NCI-H2081 treated with DMSO at 0.1 percent for 48 hours (cell line): ENCODE measurements at places on chromosomes 5 and 9.

- no peak for DNase-seq
Observed at GRCh38 chr5:119355685-119356611, at the start of gene TNFAIP8. Gene TNFAIP8 (plus strand): TSS chr5:119356019. CDS start chr5:119356091, 72 bp downstream.

DNA sequence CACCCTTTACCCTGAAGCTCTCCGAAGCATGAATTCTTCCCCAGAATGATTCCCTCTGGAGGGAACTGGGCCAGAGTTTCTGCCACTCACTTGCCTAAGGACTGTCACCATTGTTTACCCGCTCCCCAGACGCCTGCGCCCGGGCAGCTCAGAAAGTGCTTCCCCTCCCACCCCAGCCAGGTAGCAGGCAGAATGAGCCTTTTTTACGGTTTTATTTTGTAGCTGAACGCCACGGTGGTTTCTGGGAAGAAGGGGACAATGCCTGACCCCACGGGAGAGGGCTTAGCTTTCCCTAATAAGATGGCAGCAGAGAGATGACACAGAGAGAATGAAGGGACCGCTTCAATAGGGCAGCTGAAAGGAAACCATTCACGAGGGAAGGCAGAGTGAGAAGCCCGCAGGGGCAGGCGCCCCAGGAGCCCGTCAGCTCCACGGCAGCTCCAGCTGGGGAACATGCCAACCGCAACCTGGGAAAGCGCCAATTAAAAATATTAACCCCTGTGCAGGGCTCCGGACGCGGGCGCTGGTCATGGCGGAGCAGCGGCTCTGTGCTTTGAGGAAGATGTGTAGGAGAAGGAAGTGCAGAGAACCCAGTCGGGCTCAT lies 20.4 kb upstream of the NTNG2 start:
- peak; percentile 56 for DNase-seq

GRCh38 chr5:158755986-158756385 lies 343.7 kb downstream of the EBF1 start:
- DNase-seq, result no peak

DNA sequence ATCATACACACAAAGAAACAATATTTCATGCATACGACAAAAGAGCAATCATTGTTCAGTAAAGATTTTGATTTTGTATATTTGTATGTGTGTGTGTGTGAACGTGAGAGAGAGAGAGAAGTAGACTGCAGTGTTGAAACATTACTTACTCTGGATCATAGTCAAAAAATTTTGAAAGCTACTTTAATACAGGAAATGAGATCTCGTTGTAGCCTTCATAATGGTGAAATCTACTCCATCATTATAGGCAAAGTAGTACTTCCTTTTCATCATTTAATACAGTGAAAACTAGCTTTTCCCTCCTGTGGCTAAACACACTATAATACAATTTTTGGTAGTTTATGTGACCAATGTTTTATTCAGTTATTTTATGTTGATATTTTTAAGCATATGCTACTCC lies 1427.7 kb upstream of the C9orf72 start:
- no peak for DNase-seq

DNA sequence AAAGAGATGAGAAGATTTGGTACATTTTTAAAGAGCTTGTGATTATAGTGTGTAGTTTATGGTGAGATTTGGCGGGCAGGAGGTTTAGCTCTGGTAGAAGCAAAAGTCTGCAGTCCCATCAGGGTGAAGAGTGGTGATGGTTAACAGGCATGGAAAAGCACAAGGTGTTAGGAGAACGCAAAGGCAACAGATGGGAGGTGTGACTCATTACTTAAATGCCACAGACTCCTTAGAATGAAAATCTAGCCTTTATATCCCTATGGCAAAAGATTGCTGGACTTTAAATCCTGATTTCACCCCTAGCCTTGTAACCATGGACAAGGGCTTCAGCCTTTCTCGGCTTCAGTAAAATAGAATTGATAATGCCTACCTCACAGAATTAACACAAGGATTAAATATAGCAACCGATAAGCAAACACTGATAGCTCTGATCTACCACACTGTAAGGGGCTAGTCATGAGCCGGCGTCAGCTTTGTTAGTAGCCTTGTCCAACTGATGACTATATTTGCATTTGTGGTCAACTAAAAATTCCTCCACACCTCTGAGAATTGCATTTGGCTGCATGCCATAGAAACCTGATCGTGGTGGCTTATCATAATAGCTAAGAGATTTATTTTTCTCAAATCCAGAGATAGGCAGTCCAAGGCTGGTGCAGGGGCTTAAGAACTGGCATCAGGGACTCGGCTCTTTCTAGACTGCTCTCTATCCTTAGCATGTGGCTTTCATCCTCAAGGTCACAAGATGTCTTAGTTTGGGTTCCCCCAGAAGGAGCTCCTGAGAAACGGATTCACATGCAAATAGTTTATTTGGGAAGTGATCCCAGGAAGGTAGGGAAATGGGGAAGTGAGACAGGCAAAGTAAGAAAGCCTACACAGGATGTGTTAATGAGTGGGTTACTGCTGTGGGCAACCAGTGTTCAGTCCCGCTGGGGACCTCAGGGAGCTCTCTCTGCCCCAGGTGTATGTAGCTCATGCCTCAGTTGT lies 19.6 kb downstream of the MFAP3 start:
- no peak for DNase-seq

GRCh38 chr5:31783086-31783645 lies 144.2 kb downstream of the PDZD2 start:
- no peak for DNase-seq

GRCh38 chr5:169914766-169915165 lies 65.5 kb downstream of the INSYN2B start:
- no peak for DNase-seq

GRCh38 chr9:28961623-28962022 lies 1388.3 kb upstream of the C9orf72 start:
- no peak for DNase-seq

GRCh38 chr9:95355500-95355899 lies 38.0 kb upstream of the FANCC start:
- no peak for DNase-seq

- DNase-seq, result no peak
Observed at GRCh38 chr5:39578887-39579497, 154.2 kb upstream of the DAB2 start.

DNA sequence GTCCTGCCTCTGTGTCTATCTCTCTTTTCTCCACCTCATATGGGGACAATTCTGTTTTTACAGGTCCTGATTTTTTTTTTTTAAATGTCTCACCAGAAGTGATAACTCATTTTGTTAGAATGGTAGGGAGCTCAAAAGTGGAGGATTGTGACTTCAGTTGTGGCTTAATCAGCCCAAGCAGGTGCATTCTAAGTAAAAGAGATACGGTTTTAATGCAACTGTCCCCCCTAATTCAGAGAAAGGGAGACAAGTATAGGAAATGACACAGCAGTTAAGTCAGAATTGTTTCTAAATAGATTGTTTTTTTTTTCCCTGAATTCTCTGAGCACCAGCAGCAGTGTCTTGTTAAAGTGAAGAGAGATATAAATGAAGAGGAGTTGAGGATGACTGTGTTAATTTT lies 24.5 kb downstream of the MAST4 start:
- DNase-seq, result no peak

GRCh38 chr9:74804018-74804385 lies 83.7 kb downstream of the TRPM6 start:
- DNase-seq, result no peak

GRCh38 chr9:22141908-22142307 lies 132.8 kb upstream of the CDKN2B start:
- no peak for DNase-seq

DNA sequence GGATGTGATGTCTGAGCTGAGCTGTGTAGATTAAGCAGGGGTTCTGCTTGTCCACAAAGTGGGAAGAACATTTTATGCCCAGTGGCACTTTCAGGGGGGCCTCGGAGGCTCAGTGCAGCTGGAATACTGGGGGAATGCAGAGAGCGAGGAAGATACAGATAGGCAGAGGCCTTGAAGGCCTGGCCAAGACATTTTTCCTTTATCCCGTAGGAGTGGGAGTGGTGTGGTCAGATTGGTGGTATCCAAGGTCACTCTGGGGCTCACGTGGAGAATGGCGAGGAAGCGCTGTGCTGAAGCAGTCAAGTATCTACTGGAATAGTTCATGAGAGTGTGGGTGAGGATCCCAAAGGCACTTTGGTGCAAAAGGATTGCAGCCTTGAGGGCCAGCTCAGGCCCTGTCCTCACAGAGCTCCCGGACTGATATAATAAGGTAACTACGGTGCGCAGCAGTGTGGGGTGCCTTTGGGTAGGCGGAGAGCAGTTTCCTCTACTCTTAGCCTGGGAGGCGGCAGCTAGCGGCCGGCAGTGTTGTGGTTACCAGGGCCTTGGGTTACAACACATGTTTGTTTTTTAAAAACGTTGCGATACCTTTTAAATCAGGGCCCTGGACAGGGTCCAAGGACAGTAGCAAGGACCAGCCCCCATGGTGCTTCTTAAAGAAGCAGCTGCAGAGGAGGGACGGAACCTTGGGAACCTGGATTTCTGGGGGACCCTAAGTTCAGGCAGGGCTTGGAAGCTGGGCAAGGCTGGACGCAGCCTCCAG lies 10.8 kb upstream of the CCDC69 start:
- no peak for DNase-seq

DNA sequence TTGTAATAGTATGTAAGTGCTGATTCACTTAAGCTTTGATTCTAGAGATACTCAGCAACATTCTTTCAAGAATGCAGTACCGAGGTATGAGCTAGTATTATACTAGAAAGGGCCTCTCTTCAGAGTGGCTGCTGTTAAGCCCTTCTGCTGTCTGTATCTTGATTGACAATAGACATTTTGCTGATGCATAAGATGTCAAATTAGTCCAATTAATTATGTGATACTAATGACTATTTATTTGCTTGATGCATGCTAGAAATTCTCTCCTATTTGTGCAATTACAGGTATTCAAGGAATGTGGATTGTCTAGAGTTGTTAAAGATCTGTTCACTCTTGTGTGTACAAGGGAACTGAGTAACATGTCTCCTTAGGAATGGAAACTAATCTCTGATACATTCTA lies 92.3 kb upstream of the PTGER4 start:
- DNase-seq, result no peak

GRCh38 chr9:129336601-129337331 lies 158.7 kb upstream of the IER5L start:
- no peak for DNase-seq
